ENCODE measurements at places on chromosomes 3 and 15.

DNA sequence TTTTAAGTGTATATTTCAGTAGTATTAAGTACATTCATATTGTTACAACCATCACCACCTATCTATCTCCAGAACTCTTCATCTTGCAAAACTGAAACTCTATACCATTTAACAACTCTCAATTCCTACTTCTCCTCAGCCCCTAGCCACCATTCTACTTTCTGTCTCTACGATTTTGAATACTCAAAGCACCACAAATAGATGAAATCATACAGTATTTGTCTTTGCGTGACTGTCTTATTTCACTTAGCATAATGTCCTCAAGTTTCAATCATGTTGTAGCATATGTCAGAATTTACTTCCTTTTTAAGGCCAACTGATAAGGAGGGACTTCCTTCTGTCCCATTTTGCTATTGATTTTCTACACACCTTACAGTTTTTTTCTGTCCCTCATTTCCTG lies 593.3 kb downstream of the FHIT start:
- no peak for DNase-seq

DNA sequence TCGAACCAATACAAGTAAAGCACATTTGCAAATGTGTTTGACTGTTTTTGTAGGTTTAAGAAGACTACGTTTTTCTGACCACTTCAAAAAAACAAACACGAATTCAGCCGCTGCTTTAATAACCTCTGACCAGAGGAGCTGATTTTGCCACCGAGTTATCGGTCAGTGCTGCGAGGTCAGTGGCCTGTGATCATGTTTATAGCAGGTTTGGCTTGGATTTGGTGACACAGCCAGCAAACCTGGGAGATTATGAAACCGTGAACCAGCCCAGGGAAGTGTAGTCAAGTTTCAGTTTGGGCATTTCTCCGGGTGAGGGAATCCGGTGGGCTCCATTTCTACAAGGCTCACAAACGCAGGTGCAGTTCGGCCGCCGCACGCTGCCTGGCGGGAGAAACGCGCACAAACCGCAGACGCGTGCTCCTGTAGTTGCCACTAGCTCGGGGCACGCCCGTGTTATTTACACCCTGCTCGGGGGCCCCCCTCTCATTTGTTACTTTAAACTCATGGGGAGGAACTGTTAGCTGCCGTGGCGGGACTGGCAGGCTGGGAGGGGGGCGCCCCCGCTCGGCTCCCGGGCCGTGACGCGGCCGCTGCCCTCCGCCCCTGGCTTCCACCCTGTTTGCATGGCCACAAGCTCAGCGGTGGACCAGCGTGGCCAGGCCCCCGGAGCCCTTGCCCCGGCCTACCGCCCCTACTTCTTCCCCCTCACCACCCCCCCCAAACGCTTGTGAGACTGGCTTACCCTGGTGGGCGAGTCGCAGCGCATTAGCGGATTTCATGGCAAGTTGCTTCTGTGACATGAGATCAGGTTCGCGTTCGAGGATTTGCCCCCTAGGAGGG lies 13.6 kb upstream of the ONECUT1 start:
- no peak for DNase-seq

DNA sequence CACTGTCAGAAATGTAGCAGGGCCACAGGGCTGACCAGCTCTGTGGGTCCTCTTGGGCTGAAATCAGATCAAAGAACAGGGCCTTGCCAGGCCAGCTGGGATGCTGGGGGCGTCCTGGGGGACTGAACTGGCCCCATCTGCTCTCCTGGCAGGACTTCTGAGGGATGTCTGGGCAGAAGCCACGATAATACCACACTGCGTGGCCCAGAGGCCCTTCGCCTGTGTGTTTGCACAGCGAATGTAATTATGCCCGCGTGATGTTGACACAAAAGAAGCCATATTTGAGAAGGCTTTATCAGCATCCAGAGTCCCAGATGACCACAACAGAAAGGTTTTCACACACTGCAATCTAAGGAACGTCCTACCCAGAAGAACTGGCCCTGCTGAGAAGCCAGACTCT lies 174.0 kb downstream of the RAB11A start:
- DNase-seq = peak; percentile 79

GRCh38 chr15:97706059-97706458 lies 254.4 kb upstream of the ARRDC4 start:
- DNase-seq = no peak

DNA sequence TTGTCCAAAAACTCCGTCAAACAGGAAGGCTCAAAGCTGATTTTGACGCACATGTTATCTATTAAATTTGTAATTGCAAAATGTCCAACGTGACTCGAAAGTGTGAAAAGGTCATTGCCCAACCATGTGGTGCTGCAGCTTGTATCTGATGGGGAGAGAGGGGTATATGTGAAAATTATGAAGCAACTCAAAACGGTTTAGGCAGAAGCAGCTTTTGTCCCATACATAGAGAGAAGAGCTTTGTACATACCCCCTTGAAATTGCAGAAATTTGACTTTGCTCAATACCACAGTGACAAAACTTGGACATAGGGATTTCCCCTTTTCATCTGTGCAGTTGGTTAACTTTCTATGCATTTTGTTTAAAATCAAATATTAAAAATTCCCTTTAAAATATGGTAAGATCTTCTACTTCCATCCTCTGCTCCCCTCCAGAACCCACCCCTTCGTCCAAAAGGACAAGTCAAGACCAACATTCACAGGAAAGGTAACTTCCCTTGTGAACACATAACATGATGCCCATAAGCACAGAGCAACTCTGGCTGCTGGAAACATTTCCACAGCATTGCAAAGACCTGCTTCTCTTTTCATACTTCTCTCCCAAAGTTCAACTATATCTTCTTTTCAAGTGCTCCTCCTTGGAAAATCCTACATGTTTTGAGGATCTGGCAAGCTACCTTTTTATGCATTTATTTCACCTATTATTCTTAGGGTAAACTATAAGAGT lies 253.7 kb upstream of the THBS1 start:
- no peak for DNase-seq

DNA sequence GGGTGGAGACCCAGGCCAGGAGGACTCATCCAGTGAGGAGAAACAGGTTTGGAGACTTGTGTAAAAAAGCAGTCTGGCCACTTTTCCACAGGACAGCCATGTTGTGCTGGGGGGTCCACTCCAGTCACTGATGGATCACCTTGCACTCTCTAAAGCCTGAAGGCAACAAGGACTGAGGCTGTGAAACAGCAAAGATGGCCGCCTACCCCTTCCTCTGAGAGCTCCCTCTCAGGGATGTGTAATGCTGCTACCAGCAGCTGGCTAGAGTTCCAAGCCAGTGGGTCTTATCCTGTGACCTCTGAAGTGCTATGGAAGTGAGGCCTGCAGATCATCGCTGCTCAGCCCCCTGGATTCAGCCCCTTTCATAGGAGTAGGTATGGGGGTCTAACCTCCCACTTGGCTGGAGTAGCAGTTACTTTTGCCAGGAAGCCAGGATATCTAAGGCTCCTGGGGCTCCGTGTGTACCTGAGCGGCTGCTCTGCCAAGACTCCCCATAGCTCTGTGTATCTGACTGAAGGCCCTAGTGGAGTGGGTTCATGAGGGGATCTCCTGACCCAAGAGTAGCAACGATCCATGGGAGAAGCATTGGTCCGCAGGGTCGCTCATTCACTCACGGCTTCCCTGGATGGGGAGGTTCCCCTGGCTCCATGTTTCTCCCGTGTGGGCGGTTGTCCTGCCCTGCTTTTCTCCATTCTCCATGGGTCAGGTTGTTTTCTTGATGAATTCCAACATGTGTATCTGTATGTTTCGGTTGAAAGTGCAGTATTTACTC lies 69.9 kb upstream of the TNFSF10 start:
- no peak for DNase-seq

GRCh38 chr15:99961011-99961441 lies 227.8 kb upstream of the LYSMD4 start:
- DNase-seq = peak; percentile 3

- no peak for DNase-seq
Measured at GRCh38 chr15:74657846-74658245, 38.0 kb downstream of the EDC3 start.

DNA sequence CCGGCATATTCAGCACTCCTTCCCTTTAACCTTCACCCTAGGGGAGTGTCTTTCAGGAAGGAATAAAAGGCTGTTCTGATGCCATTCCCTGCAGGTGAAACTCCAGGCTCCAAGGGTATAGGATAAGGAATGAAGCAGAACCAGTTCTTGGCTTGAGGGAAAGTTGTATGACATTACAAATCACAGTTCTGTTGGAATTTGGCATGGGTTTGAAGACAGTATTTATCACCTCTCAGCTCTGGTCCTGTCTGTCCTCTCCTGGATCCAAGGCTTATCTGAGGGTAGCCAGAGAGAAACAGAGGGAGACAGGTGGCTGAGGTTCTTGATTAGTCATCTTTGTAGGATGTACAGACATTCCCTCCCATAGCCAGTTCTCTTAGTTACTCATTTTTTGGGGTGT lies 37.1 kb downstream of the RAB11A start:
- DNase-seq = no peak

- DNase-seq = no peak
Measured at GRCh38 chr3:13303410-13303809, 116.7 kb downstream of the NUP210 start.

DNA sequence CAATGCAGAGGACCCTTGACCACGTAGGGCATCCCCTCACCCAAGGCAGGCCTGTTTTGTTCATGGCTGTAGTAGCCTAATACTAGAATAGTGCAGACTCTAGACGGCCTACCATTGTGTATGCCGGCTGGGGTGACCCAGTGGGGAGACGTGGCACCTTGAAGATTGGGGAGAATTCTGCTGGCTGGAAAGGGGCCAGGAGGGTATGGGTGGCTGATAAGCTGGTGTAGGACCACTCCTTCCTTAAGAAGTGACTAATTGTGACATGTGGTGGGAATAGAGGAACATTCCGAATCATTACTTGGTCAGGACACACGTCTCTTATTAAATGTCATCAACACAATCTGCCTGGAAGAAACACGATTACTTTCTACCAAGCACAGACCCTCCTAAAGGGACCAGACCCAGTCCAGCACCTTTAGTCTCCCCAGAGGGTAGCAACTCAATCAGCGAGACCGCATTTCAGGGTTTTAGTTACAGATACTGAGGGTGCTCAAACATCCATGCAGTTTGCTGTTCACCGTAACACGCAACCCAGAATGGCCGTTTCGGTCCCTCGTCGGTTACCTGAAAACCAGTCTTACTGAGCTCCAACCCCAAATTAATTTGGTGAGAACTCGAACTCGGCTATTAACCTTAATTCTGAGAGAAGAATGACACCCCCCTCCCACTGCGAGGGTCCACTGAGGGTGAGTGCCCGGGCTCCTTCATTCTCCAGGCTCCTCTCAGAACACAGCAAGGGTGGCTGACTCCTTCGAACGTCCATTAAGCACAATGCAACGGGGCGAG lies 1.6 kb upstream of the KLF13 start:
- no peak for DNase-seq

- no peak for DNase-seq
Measured at GRCh38 chr3:341998-342397, 145.4 kb downstream of the CHL1 start.

- no peak for DNase-seq
Measured at GRCh38 chr15:64246364-64247189, 83.8 kb upstream of the PPIB start.

DNA sequence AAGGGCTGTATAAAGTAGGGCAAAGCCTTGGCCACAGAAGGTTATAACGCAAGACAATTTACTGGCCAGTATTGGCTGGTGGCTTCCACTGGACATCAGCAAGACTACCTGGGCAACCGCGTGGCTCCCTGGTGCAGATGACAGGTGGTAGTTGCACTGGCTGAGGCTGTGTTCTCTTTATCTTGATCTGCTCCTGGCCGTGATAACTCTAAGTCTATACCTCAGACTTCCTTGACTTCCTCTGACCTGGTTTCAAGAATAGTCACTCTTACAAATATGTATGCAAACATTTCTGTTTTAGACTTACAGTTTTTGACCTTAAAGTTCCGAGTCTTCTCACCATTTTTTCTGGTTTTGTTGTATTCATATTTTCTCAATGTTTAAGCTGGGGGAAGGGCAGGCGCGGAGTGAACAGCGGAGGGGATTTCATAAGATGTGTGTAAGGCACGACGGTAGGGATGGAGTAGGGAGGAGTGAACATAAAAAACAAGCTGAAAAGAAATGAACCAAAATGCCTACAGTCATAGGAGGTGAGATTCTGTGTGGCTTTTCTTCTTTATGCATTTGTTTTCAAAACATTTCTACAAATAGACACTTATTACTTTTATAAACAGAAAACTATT lies 15.2 kb upstream of the TMEM212 start:
- DNase-seq = no peak

DNA sequence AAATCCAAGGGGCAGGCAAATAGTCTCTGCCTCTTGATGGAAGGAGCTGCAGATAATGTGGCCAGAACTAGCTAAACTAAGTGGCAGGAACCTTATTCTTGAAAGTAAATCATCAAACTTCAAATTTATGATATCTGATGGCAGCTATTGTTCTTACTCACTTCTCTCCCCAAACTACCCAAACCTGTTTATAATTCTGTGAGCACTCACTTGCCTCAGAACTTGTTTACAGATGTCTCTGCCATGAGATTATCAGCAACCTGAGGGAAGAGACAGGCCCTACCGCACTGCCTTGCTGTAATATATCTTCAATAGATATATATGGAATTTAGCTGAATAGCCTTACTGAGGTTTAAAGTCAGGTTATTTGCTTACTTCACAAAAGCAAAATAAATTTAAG lies 2.2 kb upstream of the B3GALNT1 start:
- DNase-seq = no peak

- DNase-seq = no peak
Measured at GRCh38 chr15:91981821-91982800, 128.6 kb downstream of the SLCO3A1 start.

DNA sequence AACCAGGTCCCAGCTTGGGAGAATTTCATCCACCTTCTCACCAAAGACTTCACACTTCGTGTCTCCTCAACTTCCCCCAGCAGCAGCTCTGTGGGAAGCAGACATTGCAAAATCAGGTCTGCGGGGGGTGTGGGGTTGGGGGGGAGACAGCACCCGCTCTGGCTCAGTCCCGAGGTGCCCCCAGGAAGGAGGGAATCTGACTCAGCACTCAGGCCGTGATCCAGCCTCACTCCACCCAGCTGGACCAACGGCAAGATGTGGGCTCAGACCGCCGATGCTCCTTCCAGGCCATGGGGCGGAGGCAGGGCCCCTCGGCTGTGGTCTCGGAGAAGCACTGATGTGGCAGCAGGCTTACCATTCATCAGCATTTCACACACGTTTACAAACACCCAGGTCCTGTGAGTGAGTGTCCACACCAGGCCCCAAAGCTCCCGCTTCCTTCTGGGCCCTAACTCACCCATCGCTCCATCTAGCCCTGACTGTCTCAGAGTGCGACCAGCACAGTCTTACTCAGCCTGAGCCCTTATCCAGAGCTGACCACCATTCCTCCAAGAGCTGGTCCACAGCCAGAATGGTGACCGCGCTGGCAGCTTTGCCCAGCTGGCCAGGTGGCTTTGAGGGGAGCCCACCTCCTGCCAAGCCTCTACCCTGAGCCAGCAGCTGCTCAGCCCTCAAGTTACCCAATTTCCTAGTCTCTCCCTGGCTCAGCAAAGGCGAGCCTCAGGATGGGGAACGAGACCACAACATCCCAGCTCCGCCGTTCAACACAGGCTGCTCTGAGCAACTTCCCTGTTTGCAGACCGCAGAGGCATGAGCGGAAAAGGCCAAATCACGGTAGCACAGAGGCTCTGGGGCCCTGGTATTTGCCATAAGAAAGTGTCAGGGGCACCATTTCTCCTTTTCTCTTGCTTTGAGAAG lies 3.3 kb downstream of the STAB1 start:
- DNase-seq = no peak

- DNase-seq = no peak
Measured at GRCh38 chr3:172099495-172099808, 60.1 kb downstream of the FNDC3B start.

Data from cerebellar cortex (tissue), 1 donor.